ENCODE measurements at places on chromosomes 3 and 15. TPM values are rescaled to one million over a fixed set of nuclear protein-coding genes. Genes with fewer than 3 reads are reported as not detected.

Gene CPN2
- polyA plus RNA-seq: not detected

Gene TCF12
- polyA plus RNA-seq: 35.5 TPM

Gene LIPH
- polyA plus RNA-seq: 6.9 TPM

Gene SAMMSON
- polyA plus RNA-seq: not detected

Gene GOLGA6B
- not detected for polyA plus RNA-seq

Gene USP13
- polyA plus RNA-seq: 8.7 TPM

Gene VIPR1
- polyA plus RNA-seq: 0.80 TPM

Gene CA12
- polyA plus RNA-seq: 129 TPM

Gene CLEC3B
- polyA plus RNA-seq: not detected

Gene TEX9
- 8.5 TPM for polyA plus RNA-seq

Gene SCAANT1
- polyA plus RNA-seq: not detected

Gene PLCH1
- polyA plus RNA-seq: 2.1 TPM

Gene MGLL
- 32.6 TPM for polyA plus RNA-seq

Gene KLF15
- not detected for polyA plus RNA-seq

Gene CP
- polyA plus RNA-seq: 2.6 TPM

Gene JMJD7
- 3.9 TPM for polyA plus RNA-seq

Gene RRP9
- 35.1 TPM for polyA plus RNA-seq

Gene GMNC
- polyA plus RNA-seq: not detected

Gene SEMA3G
- 0.13 TPM for polyA plus RNA-seq

Gene NSUN3
- polyA plus RNA-seq: 8.6 TPM

Gene CDHR4
- polyA plus RNA-seq: 1.1 TPM

Gene INKA1
- polyA plus RNA-seq: 0.51 TPM

Gene FOXL2
- 3.6 TPM for polyA plus RNA-seq

Gene RBP2
- not detected for polyA plus RNA-seq

Gene FOXL2NB
- 3.2 TPM for polyA plus RNA-seq

Gene XRN1
- 3.5 TPM for polyA plus RNA-seq

Gene CIP2A
- polyA plus RNA-seq: 33.0 TPM

Gene MKRN2OS
- polyA plus RNA-seq: not detected

Gene TIMMDC1
- 89.8 TPM for polyA plus RNA-seq

Gene PP2D1
- polyA plus RNA-seq: not detected

Gene WDR93
- 0.10 TPM for polyA plus RNA-seq

Gene CCRL2
- polyA plus RNA-seq: not detected

Gene LSAMP
- polyA plus RNA-seq: 0.22 TPM

Gene NPAP1
- not detected for polyA plus RNA-seq

Gene MOBP
- not detected for polyA plus RNA-seq

Gene CEMIP
- 0.54 TPM for polyA plus RNA-seq

Gene PIK3CB
- polyA plus RNA-seq: 20.7 TPM

Gene DLEC1
- 0.03 TPM for polyA plus RNA-seq

Gene DAPK2
- 3.4 TPM for polyA plus RNA-seq

Gene DNAJC13
- polyA plus RNA-seq: 16.6 TPM

Gene CHL1
- not detected for polyA plus RNA-seq

Gene VGLL3
- polyA plus RNA-seq: 4.9 TPM

Gene ATP13A5
- not detected for polyA plus RNA-seq

Gene SGO1
- polyA plus RNA-seq: 15.8 TPM

Gene RBPMS2
- 8.7 TPM for polyA plus RNA-seq

Gene GRAMD1C
- 0.32 TPM for polyA plus RNA-seq

Gene GOLGA8N
- polyA plus RNA-seq: 3.0 TPM

Gene ADCY5
- polyA plus RNA-seq: 0.46 TPM

Gene MESP1
- polyA plus RNA-seq: 2.8 TPM

Gene GOLGA6L7
- not detected for polyA plus RNA-seq

Gene CHDH
- 2.8 TPM for polyA plus RNA-seq

Gene DUOXA1
- polyA plus RNA-seq: 0.23 TPM

Gene RABL3
- polyA plus RNA-seq: 29.0 TPM

Gene GOLGA8Q
- polyA plus RNA-seq: 0.36 TPM
